Activated CD8-positive, alpha-beta T cell treated with anti-CD3 and anti-CD28 coated beads, Interleukin-2, amount 10 ng/mL, durations not matched to agents 7 days and 5 days (primary cell): ENCODE measurements at places on chromosomes 5 and 9. TPM values are rescaled to one million over a fixed set of nuclear protein-coding genes. Genes with fewer than 3 reads are reported as not detected.
A peak's percentile ranks its signal among the peaks of the same experiment; 100 is the strongest.

GRCh38 chr5:36029914-36030313 lies 36.8 kb downstream of the UGT3A2 start:
- no peak for DNase-seq

GRCh38 chr5:67809589-67809988 lies 406.0 kb upstream of the PIK3R1 start:
- no peak for DNase-seq

DNA sequence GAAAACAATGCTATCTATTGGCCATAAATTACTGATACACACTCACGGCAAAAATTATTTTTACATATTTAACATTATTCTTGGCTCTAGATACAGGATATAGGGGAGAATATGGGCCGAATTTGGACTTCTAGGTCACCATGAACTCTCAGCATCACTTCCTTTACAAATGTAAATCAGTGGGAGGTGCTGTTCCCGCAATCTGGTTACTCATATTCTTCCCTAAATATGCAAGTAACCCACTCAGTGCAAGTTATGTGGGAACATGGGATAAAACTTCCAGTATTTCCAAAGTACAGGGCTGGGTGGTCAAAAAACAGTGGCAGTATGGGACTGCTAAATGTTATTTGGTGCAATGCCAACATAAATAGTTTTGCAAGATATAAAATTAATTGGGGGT lies 145.6 kb downstream of the PPP2R2B start:
- DNase-seq, result no peak

GRCh38 chr5:4100739-4101138 lies 505.1 kb downstream of the IRX1 start:
- DNase-seq, result no peak

DNA sequence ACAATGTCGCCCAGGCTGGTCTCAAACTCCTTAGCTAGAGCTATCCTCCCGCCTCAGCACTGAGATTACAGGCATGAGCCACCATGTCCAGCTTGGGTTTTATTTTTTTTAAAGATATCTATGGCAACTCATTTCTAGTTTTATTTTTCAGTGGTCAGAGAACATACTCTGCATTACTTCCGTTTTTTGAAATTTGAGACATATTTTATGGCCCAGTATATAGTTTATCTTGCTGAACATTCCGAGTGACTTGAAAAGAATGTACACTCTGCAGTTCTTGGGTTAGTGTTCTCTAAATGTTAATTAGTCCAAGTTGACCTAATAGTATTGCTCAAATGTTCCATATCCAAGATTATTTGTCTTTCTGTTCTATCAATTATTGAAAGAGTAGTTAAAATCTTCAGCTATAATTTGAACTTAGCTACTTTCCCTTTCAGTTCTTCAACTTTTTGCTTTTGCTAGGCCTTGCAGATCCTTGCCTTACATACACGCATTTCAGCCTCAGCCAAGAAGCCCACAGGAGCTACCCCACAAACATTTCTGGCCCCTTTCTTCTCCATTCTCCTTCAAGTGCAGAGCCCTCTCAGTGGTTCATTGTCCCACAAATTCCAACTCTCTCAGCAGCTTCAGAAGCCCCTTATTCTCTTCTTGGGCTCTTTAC lies 22.3 kb upstream of the SNAPC3 start:
- DNase-seq, result no peak

DNA sequence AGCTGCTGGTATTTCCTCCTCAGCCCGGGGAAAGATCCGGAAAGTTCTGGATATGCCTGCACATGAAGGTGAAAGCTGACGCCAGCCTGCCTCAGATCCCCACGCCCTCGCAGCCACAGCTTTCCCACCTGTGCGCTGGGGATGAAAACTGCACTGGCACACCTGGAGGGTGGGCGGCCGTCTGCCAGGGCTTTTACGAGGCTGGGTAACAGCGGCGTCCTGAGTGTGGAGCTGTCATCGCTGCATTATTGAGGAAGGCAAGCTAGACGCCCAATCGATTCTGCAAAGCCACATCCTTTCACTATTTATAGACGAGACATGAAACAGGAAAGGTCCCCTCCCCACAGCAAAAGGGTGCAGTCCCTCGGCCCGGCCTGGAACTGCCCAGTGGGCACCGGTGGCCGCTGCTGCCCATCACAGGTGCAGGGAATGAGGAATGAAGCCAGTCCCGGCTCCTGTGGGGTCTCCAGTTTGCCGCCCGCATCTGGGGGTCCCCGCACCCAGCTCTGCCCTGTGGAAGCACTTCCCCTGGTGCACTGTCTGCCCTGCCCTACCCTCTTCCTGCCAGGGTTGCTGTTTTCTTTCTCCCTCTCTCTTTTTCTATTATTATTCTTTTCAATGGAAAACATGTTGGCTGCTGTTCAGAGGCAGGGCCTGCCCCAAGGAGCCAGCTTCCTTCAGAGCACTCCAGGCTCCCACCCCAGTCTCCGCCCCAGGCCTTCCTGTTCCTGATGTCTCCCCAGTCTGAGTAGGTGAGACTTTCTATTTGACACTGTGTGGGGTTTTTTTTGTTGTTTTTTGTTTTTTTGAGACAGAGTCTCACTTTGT lies 7.0 kb downstream of the NOTCH1 start:
- peak; percentile 75 for DNase-seq

GRCh38 chr9:32839013-32839885 lies 55.9 kb downstream of the TMEM215 start:
- DNase-seq, result no peak

GRCh38 chr5:116410336-116410890 lies 164.2 kb downstream of the SEMA6A start:
- DNase-seq, result no peak

Gene ZSWIM6
- 2.5 TPM for total RNA-seq

Gene CCDC171
- total RNA-seq, result 1.9 TPM

Gene FAM153A
- total RNA-seq, result 10.4 TPM

Gene G3BP1
- total RNA-seq, result 193 TPM

Gene ZNF608
- not detected for total RNA-seq

Gene IL7R
- total RNA-seq, result 45.4 TPM

Gene LPAR1
- total RNA-seq, result not detected
